ENCODE measurements at places on chromosomes 12 and 14.

- no peak for DNase-seq
Observed at GRCh38 chr12:92365333-92365732, 219.7 kb upstream of the BTG1 start.

DNA sequence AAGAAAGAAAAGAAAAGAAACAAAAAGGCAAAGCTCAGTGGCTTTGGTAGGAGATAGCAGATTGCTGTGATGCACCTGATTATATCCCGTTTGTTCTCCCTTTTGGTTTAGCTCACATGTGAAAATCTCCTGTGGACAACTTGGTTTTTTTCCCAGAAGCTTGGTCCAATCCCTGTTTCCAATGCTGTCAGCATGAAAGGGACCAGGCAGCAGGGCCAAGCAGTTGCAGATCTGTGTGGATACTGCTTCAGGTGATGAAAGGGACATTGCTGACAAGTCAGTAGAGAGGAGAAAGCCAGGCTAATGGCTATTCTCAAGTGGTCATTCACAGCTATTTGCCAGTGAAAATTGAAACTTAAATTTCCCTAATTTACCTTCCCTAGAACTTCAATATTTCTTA is 18.8 kb upstream of the SLCO1A2 start:
- no peak for DNase-seq

DNA sequence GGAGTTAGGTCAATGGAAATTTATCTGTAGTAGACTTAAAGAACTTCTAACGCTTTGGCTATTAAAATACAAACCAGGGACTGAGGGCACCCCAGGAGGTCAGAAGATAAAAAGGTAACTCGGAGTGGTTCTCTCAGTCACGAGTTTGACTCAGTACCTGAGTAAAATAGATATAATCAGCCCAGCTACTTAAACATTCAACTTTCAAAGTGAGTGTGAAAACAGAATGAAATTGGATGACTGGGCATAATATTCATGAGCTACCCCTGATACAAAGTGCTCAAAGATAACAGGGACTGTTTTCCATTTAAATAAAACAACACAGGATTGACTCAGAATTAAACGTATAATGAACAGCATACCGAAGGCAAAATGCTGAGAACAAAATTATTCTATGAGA is 75.0 kb downstream of the FOXN3 start:
- DNase-seq: no peak

GRCh38 chr14:68342216-68342763 is 450.6 kb downstream of the ZFP36L1 start:
- no peak for DNase-seq

- DNase-seq: no peak
Observed at GRCh38 chr14:90523961-90524875, 127.4 kb downstream of the CALM1 start.

DNA sequence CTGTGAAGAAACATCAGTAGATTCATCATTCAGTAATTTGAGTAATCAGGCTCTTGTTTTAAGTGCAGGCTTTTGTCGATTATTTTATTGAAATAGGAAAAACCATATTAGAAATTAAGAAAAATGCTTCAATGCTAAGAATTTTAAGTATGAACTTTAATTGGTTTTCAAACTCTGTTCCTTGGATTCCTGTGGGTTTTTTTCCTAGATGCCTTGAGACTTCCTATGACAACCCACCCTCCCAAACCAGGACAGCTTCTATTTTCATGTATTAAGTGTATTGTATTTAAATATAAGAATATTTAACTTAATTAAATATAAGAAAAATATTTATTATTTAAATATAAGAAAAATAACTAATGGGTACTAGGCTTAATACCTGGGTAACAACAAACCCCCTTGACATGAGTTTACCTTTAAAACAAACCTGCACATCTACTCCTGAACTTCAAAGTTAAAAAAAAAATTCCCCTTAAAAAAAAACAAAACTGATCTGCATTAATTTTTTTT is 3.0 kb downstream of the ARHGAP5 start:
- no peak for DNase-seq

GRCh38 chr12:18139254-18139653 is 49.3 kb upstream of the RERGL start:
- DNase-seq: no peak

DNA sequence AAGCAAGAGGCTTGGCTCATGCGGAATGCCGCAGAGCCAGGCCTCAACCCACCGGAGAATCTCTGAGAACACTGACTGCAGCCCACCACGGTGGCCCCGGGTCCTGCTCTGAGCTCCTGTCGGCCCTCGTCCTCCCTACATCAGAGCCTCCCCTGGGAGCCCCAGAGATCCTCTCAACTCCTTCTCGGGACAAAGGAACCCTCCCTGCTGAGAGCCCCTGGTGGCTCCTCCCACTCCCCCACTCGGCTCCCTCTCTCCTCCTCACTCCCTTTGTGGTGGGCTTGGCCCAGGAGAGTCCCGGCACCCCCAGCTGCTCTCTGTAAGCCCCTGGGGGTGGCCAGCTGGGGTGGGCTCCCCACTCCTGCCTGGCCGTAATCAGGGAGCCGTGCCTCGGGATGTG is 11.1 kb upstream of the INF2 start:
- peak; percentile 89 for DNase-seq

- no peak for DNase-seq
Observed at GRCh38 chr12:26121323-26122060, 3.3 kb downstream of the BHLHE41 start.

GRCh38 chr12:101855976-101856375 is 21.4 kb upstream of the DRAM1 start:
- no peak for DNase-seq

GRCh38 chr12:46387670-46388069 is 15.1 kb upstream of the SLC38A2 start:
- DNase-seq: no peak

GRCh38 chr12:42683933-42684801 is 94.6 kb upstream of the PRICKLE1 start:
- no peak for DNase-seq

DNA sequence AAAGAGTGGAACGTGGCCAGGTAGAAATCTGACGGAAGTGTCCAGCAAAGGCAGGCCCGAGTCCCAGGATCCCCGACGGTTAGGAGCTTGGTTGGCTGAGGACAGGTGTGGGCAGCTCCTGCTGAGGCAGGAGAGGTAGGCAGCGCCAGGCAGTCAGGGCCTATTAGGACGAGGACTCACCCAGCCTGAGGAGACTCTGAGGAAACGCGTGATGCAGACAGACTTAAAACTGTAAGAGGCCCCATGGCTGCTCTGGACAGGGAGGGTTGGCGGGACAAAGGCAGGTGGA is 255.7 kb upstream of the SFSWAP start:
- no peak for DNase-seq

DNA sequence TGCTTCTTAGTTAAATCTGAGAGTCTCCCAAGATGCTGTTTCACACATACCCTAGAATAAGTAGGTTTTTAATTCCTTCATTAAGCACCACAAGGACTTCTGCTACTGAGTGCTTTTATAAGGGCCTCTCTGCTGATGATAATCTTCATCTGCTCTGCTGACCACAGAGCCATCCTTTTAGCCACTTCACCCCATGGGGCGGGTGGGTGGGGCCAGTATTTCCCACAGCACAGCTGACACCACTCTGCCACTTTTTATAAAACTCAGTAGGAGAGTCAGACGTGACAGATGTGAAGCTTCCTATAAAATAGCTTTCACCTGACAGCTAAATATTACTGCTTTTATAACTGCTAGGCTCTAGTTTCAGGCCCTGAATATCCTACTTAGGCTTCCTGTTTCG is 20.3 kb downstream of the FCF1 start:
- DNase-seq: no peak

- DNase-seq: peak; percentile 84
Observed at GRCh38 chr12:108773798-108774788, 42.8 kb upstream of the CORO1C start.

DNA sequence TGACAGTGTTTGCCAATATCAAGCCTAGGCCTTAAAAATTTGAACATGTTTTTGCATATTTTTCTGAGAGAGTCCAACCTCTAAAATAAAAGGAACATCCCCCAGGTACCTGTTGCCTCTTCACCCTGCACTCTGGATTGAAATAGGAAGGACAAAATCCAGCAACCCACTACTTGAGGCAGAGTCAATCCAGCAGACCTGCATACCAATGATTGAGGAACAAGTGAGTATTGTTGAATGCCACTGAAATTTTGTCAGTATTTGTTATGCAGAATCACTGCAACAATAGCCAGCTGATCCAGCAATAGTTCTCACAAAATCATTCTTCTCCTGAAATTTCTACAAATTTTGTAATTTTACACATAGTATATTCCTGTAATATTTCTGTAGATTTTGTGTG is 460.6 kb upstream of the FOXG1 start:
- no peak for DNase-seq

DNA sequence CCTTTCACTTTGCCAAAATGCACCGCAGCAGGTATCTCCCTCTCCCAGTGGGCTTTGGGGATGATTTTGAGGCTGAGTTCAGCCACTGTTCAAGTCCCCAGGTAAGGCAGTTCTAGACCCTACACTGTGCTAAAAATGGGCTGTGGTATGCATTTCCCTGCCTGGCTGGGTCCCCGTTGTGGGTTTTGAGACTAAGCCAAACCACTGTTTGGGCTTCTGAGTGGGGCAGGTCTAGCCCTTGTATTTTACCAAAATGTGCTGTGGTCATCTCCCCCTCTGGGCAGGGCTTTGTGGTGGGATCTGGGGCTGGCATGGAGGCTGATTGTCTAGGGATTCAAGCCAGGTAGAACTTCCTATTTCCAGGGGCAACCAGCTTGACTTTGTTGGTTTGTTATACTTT is 13.6 kb upstream of the OR4Q3 start:
- no peak for DNase-seq

- no peak for DNase-seq
Observed at GRCh38 chr14:50095895-50096294, 20.5 kb downstream of the VCPKMT start.

DNA sequence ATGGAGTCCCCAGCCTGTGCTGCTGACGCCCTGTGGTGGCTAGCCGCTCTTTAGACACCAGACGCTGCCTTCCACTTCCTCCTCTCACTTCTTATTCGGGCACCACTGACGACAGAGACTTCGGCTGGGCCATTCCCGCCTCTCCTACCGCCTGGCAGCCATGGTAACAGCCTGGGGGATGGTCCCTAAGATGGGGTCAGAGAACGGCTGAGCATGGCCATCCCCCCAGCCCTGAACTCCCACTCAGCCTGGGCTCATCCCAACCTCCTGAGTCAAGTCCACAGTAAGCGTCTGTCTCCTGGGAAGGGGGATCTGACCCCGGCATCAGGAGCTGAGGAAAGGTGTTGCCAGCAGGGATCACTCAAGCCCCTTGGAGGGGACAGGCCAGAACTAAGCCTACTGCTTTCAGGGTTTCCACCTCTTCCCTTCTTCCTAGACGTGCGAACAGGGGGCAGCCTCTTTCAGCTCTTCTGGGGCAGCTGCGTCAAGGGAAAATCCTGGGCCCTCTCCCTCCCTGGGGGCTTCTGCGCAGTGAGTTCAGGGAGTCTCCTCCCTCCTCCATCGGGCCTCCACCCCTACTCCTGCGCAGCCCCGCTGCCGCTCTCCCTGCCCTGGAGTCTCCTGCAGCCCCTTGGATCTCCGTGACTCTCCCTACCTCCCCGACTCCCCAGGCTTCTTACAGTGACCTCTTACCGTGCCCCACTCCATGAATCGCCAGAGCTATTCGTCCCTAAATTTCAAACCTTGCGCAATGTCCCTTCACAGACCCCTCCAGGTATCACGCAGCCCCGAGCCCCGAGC is 643 bp upstream of the TAMALIN start:
- DNase-seq: peak; percentile 55

GRCh38 chr12:6768990-6769389 is 2.8 kb downstream of the PTMS start:
- DNase-seq: peak; percentile 83

- no peak for DNase-seq
Observed at GRCh38 chr12:25262389-25263074, 11.8 kb upstream of the KRAS start.

GRCh38 chr14:34806257-34806656 is 68.9 kb downstream of the BAZ1A start:
- DNase-seq: no peak

DNA sequence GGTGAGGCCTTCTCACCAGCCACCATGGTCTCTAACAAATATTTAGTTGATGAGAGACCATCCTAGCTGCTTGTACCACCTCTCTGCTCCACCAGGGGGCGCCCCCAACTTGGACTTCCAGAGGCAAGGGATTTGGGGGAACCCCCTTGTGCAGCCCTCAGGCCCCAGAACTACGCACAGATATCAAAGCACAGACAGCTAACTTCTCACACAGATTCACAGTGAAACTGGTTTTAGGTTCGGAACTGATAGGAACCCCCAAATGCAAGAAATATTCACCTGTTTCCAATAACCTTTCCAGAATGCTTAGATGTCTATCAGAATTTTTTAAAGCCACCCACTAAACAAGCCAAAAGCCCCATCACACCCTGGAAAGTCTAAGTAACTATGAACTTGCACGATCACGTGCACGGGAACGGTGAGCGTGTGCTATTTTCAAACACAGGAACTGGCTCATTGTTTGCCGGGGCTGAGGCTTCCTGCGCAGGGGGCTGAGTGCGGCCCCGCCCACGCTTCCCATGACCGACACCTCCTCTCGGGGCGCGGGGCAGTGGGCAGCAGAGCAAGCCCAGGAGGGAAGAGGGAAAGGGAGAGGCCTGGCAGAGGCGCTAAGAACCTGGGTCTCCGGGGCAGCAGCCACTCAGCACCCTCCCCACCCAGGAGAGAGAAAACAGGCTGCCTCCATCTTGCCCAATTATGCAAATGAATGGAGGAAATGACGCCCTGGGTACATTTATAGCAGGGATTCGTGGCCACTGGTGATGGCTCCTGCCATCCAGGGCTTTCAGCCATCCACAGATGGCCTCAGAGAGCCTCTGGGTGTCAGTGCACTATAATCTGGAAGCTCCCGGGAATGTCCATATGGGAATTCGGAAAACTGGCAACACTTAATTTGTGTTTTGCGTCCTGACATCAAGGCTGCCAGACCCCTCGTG is 79.4 kb upstream of the GPR68 start:
- peak; percentile 85 for DNase-seq

DNA sequence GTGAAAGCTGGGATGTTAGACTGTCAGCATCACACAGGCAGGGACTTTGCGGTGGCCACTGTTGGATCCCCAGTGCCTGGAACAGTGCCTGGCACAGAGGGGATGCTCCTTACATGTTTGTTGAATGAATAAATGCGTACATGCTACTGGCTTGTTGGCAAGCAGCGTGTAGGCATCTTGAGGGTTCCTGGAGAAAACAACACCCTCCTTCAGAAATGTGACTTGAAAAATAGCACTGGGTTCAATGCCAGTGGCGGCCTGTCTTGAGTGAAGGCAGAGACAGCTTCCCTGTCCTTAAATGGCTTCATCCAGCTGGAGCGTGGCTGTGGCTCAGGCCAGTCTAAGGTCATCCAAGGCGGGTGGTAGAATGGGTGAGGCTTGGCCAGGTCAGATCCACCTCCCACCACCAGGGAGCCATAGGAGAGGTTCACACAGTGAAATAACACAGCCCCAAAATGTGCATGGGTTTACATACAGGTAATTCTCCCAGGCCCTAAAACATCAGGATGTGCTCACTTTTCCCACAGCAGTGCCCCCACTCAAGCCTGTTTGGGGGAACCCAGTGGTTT is 171.4 kb downstream of the PHETA1 start:
- no peak for DNase-seq

DNA sequence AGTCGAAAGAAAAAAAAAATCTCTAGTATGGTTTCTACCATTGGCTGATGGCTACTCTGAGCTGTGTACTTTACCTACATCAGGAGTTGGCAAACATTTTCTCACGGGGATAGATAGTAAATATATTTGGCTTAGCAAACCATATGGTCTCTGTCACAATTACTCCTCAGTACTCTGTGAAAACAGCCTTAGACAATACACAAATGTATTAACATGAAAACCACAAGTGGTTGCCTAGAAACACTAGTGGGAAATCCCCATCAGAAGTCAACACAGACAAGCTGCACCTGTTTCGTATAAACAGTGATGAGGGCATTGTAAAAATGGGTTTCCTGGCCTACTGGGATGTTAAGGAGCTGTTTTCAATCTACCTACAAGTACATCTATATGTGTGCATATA is 84.6 kb upstream of the NAV3 start:
- no peak for DNase-seq
